ENCODE measurements at places on chromosomes 4 and X.

- no peak for DNase-seq
These were observed 86.7 kb downstream of the NHSL2 start for GRCh38 chrX:71997320-71997719.

DNA sequence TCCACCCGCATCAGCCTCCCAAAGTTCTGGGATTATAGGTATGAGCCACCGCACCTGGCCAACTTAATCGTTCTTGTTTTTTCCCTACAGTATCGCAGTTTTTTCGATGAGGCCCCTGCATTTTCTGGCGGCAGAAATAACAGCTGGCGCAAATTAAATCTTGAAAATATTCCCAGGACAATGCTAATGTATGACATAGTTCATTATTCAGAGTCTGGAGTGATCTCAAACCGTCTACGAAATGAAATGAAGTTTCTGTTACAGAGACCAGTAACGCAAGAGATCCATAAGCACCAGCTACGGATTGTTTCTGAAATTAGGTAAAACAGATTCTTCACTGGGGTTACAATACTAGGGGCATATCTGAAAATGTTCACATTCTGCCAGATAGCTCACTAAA, 27.3 kb downstream of the CXorf58 start:
- no peak for DNase-seq

DNA sequence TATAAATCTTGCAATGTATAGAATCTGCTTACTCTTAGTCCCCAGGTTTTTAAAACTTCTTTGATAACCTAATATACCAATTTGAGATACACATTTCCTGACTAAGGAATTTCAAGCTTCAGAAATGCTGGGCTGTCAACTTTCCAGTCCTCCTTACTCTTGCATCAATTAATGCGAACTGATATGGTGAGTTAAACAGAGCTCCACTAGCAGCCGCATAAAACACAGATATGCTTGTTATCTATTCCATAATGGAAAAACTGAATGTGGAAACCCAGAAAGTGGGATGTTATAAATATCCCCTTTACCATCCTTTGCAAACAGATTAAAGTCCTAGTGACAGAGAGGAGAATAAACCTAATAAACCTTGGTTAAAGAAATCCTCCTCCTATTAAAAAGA, 1913.7 kb downstream of the STIM2 start:
- no peak for DNase-seq

- no peak for DNase-seq
These were observed 29.1 kb downstream of the TBC1D14 start for GRCh38 chr4:6938647-6939271.

- DNase-seq, result no peak
These were observed at the start of gene SNCA for GRCh38 chr4:89836897-89837384. TSS of gene SNCA (minus strand) at chr4:89837161. CDS start at chr4:89835667, 1,494 bp downstream.

- DNase-seq, result no peak
These were observed 733.3 kb downstream of the RPA4 start for GRCh38 chrX:97616883-97617530.

DNA sequence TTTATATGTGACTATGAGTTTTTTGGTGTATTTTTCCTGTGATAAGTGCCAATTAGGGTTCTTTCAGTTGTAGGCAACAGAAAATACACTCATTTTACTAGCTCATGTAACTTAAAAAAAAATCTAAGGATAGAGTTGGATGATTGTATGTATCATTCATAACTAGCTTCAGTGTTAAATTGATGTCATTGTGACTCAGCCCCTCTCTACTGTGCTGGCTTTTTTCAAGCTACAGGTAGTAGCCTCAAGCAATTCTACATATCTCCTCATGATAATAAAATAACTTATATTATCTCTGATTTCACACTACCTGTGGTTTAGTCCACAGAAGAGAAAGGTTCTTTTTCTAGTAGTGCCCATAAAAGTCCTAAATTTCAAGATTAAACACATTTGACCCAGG, 11.9 kb downstream of the WDR17 start:
- DNase-seq, result no peak

GRCh38 chrX:150063674-150064073, 125.4 kb upstream of the EOLA2 start:
- no peak for DNase-seq

GRCh38 chrX:41234962-41235361, 99.0 kb upstream of the DDX3X start:
- no peak for DNase-seq
